ENCODE measurements at places on chromosomes 16 and 17. TPM values are rescaled to one million over a fixed set of nuclear protein-coding genes. Genes with fewer than 3 reads are reported as not detected.

The MT4 gene
- not detected for total RNA-seq

The RNF222 gene
- total RNA-seq, result 0.19 TPM

The TAC4 gene
- not detected for total RNA-seq

The MED1 gene
- 79.7 TPM for total RNA-seq

The ANKFN1 gene
- total RNA-seq, result not detected

The CAVIN1 gene
- total RNA-seq, result 2.4 TPM

The RUNDC3A gene
- total RNA-seq, result 1.4 TPM

The KCNJ16 gene
- not detected for total RNA-seq

DNA sequence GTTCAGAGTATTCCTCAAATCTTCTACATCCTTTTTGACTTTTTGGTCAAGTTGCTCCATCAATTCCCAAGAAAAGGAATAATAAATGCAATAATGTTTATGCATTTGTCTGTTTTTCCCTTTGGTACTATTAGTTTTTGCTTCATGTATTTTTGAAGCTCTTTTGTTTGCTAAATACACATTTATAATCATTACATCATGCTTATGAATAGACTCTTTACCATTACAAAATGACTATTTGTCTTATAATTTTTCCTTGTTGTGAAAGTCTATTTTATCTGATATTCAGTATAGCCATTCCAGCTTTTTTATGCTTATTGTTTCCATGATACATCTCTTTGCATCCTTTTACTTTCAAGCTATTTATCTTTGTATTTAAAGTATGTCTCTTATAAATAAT, 41.2 kb downstream of the CEP112 start:
- H3K27me3 ChIP-seq, result no peaks in the 10 kb centered on the region
- peak overlapping the region; percentile 59 for H3K27ac ChIP-seq
- H3K4me3 ChIP-seq, result no peak overlapping the region
- DNase-seq, result no peak

DNA sequence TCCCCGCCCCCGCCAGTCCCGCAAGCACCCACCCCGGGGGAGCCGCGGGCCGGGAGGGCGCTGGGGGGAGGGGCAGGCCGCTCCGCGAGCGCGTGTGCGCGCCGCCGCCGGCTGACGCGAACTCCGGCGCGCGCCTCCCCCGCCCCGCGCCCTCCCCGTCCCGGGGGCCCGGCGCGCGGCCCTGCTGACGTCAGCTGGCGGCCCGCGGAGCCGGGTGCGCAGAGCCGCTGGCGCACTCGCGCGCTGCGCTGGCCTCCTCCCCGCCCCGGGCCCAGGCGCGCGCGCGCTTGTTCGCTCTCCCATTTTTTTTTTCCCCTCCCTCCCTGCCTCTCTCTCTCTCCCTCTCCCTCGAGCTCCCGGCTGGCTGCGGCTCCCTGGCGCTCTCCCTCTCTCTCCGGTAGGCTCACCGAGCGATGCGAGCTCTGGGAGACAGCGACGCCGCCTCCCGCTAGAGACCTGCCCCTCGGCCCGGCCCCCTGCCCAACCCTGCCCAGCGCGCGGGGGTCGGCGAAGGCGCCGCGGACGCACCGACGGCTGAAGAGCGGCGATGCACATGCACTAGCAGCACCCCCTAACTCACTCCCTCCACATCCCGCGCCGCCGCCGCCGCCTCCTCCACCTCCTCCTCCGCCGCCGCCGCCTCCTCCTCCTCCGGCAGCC, at the start of gene GNAO1:
TSS of gene GNAO1 (plus strand) at position 334 of the 660 bp plus-strand sequence. CDS start 747 bp downstream, outside the sequence.
- H3K27ac ChIP-seq, result no peak within 1 kb of the TSS
- DNase-seq, result peak; percentile 63
- H3K4me1 ChIP-seq, result peaks cover 29% of the 10 kb centered on the region
- H3K27me3 ChIP-seq, result peaks cover 65% of the 10 kb centered on the region
- peak within 1 kb of the TSS; percentile 86 for H3K4me3 ChIP-seq

DNA sequence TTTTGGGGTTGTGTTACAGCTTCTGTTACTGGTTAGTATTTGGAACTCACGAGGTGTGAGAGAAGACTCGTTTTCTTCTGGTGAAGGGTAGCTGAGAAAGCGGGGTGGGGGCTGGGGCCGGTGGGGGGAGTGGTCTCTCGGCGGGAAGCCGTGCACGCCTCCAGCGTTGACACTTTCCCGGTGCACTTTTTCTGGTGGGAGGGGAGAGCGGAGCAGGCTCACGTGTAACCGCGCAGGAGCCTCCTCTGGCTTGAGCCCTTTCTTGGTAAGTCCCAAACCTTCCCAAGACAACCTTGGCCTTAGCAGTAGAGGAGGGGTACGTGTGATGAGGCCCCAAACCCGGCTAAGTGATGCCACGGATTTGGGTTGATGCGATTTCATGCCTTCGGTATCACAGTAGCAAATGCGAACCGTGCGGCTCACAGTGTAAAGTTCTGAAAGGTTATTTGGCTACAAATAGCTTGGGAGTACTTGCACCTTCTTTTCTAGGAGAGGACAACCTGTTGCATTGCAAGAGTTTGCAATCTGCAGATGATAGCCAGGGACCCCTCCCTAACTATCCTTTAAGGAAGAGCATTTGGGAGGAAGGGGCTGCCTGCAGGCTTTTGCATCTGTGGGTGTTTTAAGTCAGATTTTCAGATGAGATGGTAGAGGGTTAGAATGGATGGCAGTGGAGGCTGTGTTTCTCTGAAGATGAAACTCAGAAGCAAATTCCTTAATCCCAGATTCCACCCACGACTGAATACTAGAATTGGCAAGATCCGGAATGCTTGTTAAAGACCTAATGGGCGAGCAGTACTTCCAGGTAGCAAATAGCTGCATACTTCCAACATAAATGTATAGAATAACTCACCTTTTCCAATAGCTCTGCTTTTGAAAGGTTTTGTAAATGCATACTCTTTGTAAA, 1.5 kb downstream of the HLF start:
- H3K36me3 ChIP-seq, result no peaks in the 10 kb centered on the region
- peaks cover 75% of the 10 kb centered on the region for H3K27me3 ChIP-seq
- no peak for DNase-seq
- H3K27ac ChIP-seq, result no peak overlapping the region

DNA sequence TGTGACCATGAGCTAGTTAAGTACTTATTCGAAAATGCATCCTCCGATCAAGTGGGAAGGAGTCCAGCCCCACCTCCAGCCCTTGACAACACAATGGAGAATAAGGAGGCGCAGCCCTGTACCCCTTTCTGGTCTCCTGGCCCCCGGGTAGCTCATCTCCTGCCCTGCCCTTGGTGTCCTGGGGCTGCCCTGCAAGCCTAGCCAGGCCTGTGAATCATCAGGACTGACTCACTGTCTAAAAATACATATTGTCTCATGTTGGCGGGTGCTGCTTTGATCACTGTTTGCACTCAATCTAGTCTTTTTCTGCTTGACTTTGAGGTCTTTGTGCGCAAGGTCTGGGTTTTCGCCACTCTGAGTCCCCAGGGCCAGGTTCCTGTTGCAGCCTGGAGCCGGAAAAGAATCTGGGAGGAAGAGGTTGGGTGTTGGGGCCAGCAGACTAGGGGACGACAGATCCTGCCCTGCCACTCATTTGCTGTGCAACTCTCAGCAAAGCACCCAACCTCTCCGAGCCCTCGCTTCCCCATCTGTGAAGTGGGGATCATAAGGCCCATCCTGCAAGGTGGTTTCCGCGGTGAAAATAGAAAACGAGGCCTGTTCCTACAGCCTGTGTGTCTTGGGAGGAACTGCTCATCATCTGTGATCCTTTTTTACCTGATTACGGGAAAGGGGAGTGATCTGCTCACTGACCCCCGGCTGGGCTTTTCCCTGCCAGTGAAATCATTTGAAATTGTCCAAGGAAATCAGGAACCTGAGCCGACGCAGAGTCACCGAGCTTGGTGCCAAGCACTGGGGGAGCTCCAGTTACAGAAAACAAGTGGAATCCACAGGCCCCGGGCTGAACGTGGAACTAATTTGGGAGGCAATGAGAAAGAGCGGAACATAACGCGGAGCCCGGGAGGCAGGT, 230.4 kb downstream of the PARN start:
- no peaks in the 10 kb centered on the region for H3K36me3 ChIP-seq
- H3K27ac ChIP-seq, result no peak overlapping the region
- H3K4me3 ChIP-seq, result no peak overlapping the region

GRCh38 chr16:51919736-51920135, 627.2 kb downstream of the TOX3 start:
- H3K4me3 ChIP-seq, result no peak overlapping the region
- H3K27me3 ChIP-seq, result no peaks in the 10 kb centered on the region
- DNase-seq, result no peak
- H3K36me3 ChIP-seq, result peaks cover 3% of the 10 kb centered on the region

- H3K27me3 ChIP-seq, result no peaks in the 10 kb centered on the region
- DNase-seq, result no peak
- H3K27ac ChIP-seq, result no peak overlapping the region
- peaks cover 17% of the 10 kb centered on the region for H3K4me1 ChIP-seq
- no peak overlapping the region for H3K4me3 ChIP-seq
- H3K36me3 ChIP-seq, result no peaks in the 10 kb centered on the region
Measured at GRCh38 chr17:78973196-78973595, 6.5 kb downstream of the LGALS3BP start.

- H3K27me3 ChIP-seq, result peaks cover 9% of the 10 kb centered on the region
- peaks cover 4% of the 10 kb centered on the region for H3K4me1 ChIP-seq
- no peak overlapping the region for H3K27ac ChIP-seq
- no peaks in the 10 kb centered on the region for H3K36me3 ChIP-seq
- no peak for DNase-seq
Measured at GRCh38 chr17:3782751-3783150, 18.2 kb downstream of the ITGAE start.

GRCh38 chr16:66170989-66171388, 195.5 kb upstream of the CDH5 start:
- no peak overlapping the region for H3K4me3 ChIP-seq
- no peaks in the 10 kb centered on the region for H3K36me3 ChIP-seq

DNA sequence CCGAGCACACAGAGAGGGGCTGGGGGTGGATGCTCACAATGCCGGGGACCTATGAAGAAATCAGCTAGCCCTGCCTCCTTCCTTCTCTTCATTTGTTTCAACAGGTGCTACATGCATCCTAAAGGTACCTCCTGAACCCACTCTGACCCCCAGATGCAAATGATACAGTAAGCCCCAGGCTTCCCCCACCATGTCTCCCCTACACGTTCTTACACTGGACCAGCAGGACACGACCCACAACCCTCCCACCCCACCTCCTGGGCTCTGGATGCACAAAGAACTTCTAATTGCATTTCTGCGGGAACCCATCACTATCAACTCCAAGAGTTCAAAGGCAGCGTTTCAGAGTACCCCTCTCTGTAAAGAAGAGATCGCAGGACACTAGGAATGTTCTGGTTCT, 2.1 kb downstream of the XYLT1 start:
- peaks cover 15% of the 10 kb centered on the region for H3K27me3 ChIP-seq
- H3K4me1 ChIP-seq, result peaks cover 50% of the 10 kb centered on the region
- H3K4me3 ChIP-seq, result peak overlapping the region; percentile 93
- DNase-seq, result no peak

GRCh38 chr17:4553669-4554068, 1.5 kb downstream of the MYBBP1A start:
- H3K27me3 ChIP-seq, result no peaks in the 10 kb centered on the region
- H3K4me3 ChIP-seq, result peak overlapping the region; percentile 97
- no peak overlapping the region for H3K27ac ChIP-seq
- peaks cover 48% of the 10 kb centered on the region for H3K4me1 ChIP-seq
- no peak for DNase-seq

DNA sequence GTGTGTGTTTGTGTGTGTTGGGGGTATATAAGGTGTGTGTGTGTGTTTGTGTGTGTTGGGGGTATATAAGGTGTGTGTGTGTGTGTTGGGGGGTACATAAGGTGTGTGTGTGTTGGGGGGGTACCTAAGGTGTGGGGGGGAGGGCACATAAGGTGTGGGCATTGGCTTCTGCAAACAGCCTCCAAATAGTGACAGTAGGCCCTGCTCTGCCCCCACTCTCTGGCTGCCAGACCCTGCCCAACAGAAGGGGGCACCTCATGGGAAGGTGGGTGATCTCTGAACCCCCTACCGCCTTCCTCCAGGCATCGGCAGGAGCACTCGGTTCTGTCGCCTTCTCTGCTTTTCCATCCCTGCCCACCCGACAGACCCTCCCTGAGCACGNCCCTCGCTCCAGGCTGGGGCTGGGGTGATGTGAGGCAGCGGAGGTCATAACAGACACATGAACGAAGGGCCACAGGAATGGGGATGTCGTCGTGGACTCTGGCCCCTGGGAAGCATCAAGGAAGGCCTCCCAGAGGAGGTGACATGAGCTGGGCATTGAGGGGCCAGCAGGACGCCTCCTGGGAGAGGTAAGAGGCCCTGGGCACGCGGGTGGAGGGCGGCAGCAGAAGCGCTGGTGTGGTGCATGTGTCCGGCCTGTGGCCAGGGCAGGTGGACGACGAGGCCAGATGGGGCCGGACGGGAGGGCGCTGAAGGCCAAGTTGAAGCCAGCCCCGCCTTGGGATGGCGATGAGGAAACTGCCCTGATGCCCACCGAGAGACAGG, 136.6 kb upstream of the RPH3AL start:
- H3K4me3 ChIP-seq, result peak overlapping the region; percentile 97
- peaks cover 7% of the 10 kb centered on the region for H3K27me3 ChIP-seq
- peaks cover 10% of the 10 kb centered on the region for H3K4me1 ChIP-seq
- peak overlapping the region; percentile 3 for H3K27ac ChIP-seq
- DNase-seq, result peak; percentile 50
- H3K36me3 ChIP-seq, result peaks cover 2% of the 10 kb centered on the region

DNA sequence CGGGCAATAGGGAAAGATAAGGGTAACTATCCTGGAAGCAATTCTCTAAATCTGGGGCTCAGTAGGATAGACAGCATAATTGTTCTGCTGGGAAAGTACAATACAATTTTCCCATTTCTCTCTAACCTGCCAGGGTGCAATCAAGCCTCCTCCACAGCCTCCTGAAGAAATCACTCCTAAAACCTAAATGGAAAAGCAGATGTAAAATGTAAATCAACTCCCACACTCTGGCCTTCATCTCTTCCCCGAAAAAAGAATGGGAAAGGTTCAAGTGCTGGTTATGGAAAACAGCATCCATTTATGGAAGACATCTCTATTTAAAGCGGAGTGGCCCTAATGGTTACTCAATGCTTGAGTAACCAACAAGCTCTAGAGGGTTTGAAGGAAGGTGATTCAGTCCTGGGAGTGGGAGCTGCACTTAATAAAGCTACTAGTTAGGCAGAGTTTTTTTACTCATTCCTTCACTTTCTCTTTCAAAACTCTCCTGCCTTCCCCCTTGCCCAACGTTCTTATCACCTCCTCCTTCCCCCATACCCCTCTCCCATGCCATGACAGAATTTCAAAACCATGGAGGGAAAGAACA, 5.1 kb downstream of the MMD start:
- H3K4me1 ChIP-seq, result peaks cover 49% of the 10 kb centered on the region
- peak overlapping the region; percentile 75 for H3K27ac ChIP-seq
- no peak for DNase-seq
- H3K27me3 ChIP-seq, result no peaks in the 10 kb centered on the region
- H3K36me3 ChIP-seq, result peaks cover 25% of the 10 kb centered on the region
- H3K4me3 ChIP-seq, result peak overlapping the region; percentile 64

- peaks cover 18% of the 10 kb centered on the region for H3K4me1 ChIP-seq
- peak overlapping the region; percentile 77 for H3K4me3 ChIP-seq
- no peak overlapping the region for H3K27ac ChIP-seq
- DNase-seq, result peak; percentile 20
Measured at GRCh38 chr17:73643001-73643851, 1.0 kb downstream of the SDK2 start.

GRCh38 chr17:17769869-17770631, 66.7 kb downstream of the SREBF1 start:
- H3K4me3 ChIP-seq, result no peak overlapping the region
- peaks cover 41% of the 10 kb centered on the region for H3K4me1 ChIP-seq
- no peak for DNase-seq
- H3K36me3 ChIP-seq, result no peaks in the 10 kb centered on the region
- H3K27ac ChIP-seq, result no peak overlapping the region
- H3K27me3 ChIP-seq, result no peaks in the 10 kb centered on the region

Data from activated T-cell treated with anti-CD3 and anti-CD28 coated beads, Interleukin-2, amount 50 U/mL, for 72 hours (primary cell).